CD4-positive, alpha-beta T cell (primary cell): ENCODE measurements at places on chromosomes 13 and 19.

- DNase-seq = no peak
Measured at GRCh38 chr13:104759069-104759468, 1692.9 kb upstream of the SLC10A2 start.

DNA sequence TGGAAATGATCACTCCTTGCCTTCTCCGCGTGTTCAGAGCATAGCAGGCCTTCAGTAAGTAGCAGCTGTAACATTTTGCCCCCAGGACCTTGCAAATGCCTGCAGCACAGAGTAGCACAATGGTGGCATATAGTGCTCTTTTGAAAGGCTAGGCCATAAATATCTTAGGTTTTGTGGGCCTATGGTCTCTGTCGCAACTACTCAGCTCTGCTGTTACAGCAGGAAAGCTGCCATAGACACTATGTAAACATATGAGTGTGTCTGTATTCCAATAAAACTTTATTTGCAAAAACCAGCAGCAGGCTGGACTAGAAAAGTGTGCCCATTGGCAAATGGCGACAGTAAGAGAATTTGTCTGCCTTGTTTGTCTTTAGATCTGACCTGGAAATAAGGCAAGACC, 9.4 kb downstream of the ITPKC start:
- no peak for DNase-seq

GRCh38 chr13:97496511-97496910, 62.5 kb downstream of the RAP2A start:
- DNase-seq = no peak

DNA sequence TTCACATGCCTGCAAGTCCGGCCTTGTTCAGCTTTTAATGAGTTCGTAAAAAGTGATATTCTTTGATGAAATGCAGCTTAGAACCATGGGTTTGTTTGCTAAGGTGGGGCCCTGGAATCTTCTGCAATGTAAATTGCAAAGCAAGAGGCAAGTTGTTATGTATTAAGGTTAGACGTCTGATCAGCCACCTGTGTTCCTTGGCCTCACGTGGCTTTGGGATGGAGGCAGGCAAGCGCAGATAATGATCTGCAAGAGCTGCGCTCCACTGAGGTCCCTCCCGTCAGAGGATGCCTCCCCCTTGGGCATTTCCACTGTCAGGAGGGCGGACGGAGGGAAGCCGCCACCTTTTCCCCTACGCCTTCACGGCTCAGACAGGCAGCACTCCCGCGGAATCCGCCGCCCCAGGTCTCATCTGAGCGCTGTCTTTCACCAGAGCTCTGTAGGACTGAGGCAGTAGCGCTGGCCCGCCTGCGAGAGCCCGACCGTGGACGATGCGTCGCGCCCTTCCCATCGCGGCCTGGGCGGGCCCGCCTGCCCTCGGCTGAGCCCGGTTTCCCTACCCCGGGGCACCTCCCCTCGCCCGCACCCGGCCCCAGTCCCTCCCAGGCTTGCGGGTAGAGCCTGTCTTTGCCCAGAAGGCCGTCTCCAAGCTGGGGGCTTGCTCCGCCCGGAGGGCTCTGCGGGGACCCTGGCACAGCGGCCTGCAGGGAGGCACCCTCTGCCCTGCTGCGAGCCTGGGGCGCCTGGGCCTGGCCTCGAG, 110.9 kb downstream of the CRYL1 start:
- DNase-seq = no peak

GRCh38 chr13:98571955-98572662, 4.8 kb downstream of the STK24 start:
- DNase-seq = no peak

DNA sequence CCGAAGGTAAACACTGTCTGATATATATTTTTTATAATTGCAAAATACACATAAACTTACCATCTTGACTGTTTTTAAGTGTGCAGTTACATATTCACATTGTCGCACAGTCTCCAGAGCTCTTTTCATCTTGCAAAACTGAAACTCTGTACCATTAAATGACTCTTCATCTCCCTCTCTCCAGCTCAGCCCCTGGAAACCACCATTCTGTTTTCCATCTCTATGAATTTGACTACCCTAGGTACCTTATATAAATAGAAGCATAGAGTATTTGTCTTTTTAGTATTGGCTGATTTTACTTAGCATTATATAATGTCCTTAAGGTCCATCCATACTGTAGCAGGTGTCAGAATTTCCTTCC, 45.8 kb downstream of the LRCH1 start:
- DNase-seq = no peak

DNA sequence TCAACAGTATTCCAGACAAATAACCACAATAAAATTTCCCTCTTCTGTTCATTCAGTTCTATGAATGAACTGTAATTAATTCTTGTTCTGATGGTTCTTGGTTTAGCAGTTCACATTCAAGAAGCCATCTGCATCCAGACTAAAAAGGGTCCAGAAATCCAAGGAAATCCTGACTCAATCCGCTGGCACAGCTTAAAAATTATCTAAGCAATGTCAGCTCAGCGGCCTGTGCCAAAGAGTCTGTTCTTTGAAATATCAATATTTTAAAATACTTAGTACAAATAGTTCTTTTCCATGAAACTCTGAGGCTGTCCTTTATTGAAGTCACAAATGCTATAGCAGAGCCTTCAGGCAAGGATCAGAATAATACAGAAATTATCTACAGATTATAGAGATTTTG, 57.2 kb downstream of the DHRS12 start:
- DNase-seq = no peak

DNA sequence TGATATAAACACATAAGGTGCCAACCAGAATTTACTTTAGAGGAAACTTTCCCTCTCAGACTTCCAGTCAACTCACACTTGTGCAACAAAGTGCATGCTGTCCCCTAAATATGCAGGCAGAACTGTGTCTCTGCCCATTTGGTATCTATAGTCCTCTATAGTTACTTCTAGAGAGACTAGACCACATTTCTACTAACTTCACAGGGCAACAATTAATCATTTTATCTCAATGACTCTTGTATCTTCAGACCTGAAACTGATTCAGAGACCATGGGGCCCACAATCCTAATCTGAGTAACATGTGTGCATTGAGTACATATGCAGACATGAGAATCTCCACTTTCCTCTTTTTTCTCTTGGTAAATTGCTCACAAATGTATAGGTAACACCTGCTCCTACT, 158.1 kb downstream of the ZNF486 start:
- no peak for DNase-seq

GRCh38 chr19:38429055-38429810, 3.2 kb upstream of the RASGRP4 start:
- no peak for DNase-seq

DNA sequence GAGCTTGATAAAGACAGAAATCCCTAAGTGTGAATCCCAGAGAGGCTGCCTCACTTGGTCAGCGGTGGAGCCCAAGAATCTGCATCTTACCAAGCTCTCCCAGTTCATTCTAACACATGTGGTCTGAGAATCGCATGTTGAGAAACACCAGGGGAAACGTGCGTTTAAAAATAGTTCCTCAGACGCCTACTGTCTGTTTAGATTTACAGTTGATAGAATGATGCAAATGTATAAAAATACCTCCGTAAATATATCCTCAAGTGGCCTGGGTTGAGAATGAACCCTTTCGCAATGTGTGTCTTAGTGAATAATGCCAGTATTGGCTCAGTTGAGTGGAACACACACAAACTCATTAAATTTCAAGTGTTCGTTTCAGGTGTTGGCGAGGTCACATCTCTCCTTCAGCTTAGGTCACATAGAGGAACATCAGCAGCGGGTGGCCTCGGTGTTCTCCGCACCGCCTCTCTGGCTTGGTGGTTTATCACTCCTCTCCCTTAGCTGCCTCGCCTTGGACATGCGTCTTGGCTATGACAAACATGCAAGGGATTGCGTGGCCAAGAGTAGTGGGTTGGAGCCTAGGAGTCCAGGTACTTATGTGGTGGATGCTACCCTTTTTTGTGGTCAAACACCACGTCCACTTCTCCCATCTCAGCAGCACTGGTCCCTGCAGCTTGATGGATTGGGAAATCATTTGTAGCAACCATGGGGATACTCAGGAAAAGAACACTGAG, 117.6 kb upstream of the SPATA13 start:
- DNase-seq = no peak

DNA sequence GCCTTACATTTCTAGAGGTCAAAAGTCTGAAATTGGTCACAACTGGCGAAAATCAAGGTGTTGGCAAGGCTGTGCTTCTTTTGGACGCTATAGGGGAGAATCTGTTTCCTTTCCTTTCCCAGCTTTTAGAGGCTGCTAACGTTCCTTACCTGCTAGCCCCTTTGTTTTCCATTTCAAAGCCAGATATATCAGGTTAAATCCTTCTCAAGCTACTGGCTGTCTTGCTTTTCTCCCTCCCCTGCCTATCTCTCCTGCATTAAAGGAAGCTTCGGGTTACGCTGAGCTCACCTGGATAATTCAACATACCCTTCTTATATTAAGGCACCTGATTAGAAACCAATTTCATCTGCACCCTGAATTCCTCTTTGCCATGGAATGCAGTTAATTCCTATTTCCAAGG, 1569.7 kb upstream of the SLC10A2 start:
- DNase-seq = no peak

GRCh38 chr13:31037874-31038500, 105.5 kb downstream of the TEX26 start:
- no peak for DNase-seq
